ENCODE measurements at places on chromosomes 16 and 17.
A peak's percentile ranks its signal among the peaks of the same experiment; 100 is the strongest.

DNA sequence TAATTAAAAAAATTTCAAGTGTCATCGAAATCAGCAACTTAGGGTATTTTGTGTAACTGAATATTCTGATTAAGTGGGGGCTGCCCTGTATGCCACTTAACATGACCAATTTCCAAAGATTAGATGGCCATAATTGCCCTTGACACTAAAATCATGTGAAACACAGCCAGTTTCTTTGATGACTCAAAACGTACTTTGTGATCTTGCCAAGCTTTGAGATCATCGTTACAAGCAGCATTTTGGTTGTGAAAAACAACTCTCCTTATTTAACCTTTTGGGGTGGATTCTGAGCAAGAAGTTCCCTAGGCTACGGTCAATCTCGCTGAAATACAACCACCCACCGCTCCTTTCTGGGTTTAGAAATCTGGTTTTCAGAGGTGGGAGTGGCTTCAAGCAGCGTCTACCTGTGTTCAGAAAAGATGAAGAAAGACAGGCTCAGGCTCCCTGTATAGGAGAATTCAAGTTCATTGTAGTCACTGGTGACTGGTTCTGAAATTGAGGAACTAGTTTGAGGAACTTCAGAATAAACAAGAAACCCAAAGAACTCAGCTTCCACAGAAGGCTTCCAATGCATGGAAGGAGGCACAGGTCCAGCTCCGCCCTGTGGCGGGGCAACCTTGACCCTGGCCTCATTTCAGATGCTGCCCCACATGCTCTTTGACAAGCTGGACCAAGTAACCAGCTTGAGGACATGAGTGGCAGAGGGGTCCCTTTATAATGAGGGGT lies 9.4 kb downstream of the MAP3K14 start:
- DNase-seq: peak; percentile 43

GRCh38 chr17:15122857-15123256 lies 142.3 kb downstream of the PMP22 start:
- DNase-seq: no peak

DNA sequence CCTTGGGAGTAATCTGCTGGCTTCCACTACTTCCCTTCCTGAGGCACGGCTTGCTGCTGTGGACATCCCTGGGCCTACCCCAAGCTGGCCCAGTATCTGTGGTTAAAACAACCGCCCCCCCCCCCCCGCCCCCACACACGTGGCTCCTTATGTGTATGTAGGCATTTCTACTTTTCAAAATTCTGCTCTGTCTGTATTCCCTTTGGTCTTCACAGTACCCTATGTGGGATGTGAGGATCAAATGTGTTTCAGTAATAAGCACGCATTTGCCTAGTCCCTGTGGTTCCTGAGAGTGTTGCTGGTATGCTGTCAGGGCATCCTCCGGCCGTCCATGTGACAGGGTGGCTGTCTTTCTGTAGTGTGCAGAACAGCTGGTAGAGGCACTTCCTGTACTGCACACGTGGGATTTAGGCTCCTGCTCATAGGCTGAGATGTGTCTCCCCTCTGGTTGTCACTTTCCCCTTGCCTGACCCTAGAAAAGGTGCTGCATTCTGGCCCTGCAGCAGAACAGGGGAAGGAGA lies 2.2 kb downstream of the NT5M start:
- DNase-seq: no peak

DNA sequence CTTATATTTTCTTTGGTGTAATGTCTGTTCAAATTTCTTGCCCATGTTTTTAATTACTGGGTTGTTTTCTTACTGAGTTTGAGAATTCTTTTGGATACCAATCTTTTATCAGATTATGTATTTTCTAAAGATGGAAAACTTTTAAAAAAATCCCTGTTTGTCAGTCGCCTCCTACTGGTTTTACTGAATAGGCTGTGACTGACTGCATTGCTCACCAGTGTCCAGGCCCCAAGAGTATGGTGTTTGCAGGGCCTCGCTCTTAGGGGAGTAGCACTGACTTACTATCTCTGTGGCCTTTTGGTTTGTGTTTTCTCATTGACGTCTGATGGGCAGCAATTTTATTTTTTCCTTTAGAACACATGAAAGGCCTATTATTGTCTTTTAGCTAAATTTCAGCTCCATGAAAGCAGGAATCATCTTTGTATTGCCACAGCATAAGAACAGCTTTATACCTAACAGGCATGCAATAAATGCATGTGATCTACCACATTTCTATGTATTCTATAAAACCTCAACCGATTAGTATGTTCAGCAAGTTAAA lies 188.4 kb downstream of the AATF start:
- no peak for DNase-seq

DNA sequence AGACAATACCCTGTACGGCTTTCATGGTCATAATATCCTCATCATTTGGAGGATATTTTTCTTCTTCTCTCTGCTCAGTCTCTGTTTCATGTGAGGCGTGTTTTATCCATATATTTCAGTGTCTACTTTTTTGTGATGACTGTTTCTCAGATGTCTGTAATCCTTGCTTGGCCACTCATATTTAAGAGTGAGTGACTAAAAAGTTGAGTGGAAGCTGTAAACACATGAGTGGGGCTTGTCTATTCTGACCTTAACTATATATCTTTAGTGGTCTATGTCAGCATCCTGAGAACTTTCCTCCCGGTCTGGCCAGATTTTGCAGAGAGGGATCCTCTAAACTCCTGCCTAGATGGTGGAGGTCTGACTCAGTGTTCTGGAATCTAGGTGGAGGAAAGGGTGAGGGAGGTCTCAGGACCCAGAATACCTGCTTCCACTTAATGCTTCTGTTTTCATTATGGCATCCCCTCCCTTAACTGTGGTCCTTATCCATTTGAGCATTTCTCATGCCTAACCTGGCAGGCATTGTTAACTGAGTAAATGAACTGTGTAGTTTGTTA lies 6.0 kb downstream of the DDX19B start:
- DNase-seq: no peak

- DNase-seq: no peak
Observed at GRCh38 chr16:67953641-67954375, 9.9 kb upstream of the LCAT start.

DNA sequence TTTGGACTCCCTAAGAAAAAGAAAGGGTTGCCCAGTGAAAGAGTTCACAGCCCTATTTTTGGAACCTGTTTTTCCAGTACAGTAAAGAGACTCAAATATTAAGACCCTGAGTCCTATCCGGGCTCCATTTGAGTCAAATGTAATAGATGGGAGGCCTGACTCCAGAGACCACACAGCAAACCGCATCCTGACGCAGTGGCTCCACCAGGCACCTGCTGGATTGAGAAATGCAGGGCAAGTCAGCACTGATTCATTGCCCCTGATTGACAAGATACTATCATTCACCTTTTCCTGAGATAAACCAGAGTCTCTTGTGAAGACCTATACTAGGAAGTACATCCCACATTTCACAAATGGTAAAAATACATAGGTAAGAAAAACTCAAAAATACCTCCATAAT lies 715.7 kb upstream of the SOX9 start:
- no peak for DNase-seq

DNA sequence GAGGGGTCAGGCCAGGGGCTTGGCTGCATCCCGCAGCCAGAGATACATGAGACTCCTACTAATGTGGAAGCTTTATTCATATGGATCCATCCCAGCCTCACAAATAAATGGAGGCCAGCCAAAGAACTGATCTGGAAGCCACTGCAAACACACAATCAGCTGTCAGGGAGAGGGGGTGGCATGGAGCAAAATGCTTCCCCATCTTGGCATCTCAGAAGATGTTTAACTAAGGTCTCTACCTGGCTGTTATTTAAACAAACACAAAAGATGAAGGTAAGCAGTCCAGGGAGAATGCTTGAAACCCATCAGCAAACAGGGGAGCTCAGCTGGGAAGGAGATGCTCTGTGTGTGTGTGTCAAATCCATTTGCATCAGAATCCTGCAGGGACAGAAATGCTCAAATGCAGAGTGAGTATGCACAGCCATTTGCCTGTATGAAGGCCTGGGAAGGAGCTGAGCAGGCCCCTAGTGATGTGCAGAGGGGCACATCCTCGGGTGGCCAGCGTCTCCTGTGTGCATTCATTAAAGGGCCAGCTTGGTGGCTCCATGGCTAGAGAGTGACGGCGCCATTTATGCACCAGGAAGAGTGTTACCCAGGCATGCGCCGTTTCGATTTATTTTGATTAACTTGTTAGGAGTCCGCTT lies 34.2 kb upstream of the IRX3 start:
- DNase-seq: no peak

GRCh38 chr16:80033783-80034468 lies 433.4 kb upstream of the MAF start:
- DNase-seq: no peak

GRCh38 chr17:74962622-74963394 lies 9.8 kb downstream of the HID1 start:
- DNase-seq: no peak

DNA sequence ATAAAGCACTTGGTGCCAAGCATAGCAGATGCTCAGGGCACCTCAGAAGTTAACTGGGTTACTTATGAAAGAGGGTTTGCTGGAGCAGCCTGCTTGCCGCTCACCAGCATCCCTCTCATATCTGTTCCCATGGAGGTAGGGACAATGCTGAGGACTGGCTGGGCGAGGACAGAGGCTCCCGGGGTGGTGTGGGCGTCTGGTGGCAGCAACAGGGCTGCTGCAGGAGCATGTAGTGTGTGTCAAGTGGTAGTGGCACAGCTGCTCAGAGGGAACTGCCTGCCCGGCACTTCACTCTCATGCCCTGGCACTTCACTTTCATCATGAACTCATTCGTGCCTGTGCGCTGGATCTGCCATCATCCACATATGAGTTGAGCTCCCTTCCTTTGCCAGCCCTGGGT lies 26.9 kb upstream of the ZNHIT3 start:
- DNase-seq: no peak

GRCh38 chr16:77589071-77589765 lies 133.1 kb upstream of the NUDT7 start:
- no peak for DNase-seq

GRCh38 chr17:35612924-35613521 lies 25.9 kb downstream of the AP2B1 start:
- no peak for DNase-seq

DNA sequence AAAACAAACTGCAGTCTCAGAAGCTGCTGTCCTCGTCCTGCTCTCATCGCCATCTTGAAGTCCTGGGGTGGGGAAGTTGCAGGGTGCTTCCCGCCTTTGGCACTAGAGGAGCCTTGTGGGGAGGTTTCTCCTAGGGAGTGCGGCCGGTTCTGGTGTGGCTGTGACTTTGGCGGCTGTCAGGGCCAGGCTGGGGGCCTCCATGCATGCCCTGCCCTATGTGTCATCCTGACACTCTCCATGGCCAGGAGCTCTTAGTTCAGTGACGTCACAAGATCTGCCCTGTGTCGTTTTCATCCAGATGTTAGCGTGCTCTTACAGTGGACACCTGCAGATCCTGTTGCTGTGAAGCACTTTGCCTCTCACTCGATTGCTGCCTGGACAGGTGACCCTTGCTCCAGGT lies 49.6 kb downstream of the PLD6 start:
- DNase-seq: no peak

DNA sequence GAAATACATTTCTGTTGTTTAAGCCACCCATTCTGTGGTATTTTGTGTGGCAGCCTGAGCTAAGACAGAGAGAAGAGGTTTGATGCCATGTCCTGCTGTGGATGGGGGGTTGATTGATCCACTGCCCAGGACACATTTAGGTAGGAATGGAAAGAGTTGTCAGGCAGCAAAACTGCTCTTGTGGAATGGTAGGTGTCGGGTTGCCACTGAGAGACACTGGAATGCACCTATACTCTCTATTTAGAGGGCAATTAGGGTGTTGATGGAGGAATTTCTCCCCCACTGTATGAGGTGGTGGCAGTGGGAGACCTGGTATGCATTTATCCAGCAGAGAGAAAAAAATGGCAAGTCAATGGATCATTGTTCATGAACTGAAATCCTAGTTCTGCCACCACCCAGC lies 30.9 kb downstream of the CBLN1 start:
- no peak for DNase-seq

DNA sequence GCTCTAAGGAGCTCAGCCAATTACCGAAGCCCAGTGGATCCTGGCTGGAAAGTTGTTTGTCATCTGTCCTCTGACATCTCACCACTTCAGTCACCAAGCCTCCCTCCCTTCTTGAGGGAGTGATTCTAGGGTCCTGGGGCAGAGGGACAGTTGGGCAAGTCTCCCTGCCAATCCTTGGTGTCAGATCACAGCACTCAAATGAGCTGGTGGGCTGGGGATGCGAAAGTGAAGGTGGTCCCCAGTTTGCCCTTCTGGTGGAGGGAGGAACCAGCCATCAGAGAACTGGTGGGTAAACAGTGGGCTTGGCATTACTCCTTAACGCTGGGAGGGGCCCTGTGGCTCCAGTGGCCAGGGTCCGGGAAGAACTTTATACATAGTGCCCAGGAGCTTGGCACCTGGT lies 4.4 kb upstream of the CALB2 start:
- no peak for DNase-seq

GRCh38 chr16:83542491-83542890 lies 265.3 kb upstream of the HSBP1 start:
- DNase-seq: no peak

GRCh38 chr16:64225036-64225435 lies 896.8 kb downstream of the CDH11 start:
- DNase-seq: no peak

DNA sequence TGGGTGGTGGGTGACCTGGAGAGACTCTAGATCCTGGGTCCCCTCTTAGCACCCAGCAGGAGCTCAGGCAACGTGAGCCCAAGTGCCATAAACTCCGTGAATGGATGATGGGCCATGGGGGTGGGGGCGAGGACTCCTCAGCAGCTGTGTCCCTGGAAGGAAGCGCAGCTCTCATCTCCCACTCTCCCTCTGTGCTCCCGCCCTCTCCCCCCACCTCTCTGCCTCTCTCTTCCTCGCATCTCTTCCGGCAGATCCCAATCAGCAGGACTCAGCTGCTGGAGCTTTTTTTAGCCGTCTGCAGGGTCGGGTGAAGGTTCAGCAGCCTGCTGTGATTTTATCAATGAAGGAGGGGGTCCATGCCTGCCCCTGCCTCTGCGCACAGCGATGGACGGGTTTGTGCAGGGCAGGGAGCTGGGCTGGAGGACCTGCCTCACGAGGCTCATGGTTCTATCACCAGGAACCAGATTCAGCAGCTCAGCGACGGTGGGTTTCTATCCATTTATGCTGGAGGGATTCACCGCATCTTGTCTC lies 8.3 kb downstream of the CCR7 start:
- DNase-seq: no peak

- DNase-seq: no peak
Observed at GRCh38 chr17:64679710-64680216, 17.7 kb upstream of the SMURF2 start.

GRCh38 chr16:88295671-88296436 lies 86.9 kb upstream of the ZNF469 start:
- DNase-seq: no peak

GRCh38 chr17:70168044-70168976 lies 1.0 kb upstream of the KCNJ2 start:
- no peak for DNase-seq

DNA sequence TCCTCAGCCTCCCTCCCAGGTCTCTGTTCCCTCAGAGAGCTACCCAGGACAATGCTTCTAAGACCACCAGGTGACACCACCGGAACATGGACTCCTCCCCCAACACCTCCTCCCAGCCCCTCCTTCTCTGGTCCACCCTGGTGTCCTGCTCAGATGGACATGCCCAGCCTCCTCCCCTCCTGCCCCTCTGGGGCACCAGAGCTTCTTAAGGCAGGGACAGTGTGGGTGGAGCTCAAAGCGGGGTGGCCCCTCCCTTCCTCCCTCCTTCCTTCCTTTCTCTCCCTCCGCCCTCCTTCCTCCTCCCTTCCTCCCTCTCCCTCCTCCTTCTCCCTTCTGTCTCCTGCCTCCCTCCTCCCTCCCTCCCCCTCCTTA lies 22.7 kb downstream of the TRPV3 start:
- DNase-seq: no peak

GRCh38 chr17:31627960-31628359 lies 231.1 kb downstream of the COPRS start:
- no peak for DNase-seq
